ENCODE measurements at places on chromosomes 16 and 17. TPM values are rescaled to one million over a fixed set of nuclear protein-coding genes. Genes with fewer than 3 reads are reported as not detected.

GRCh38 chr16:67933805-67934204 lies 2.1 kb upstream of the CTRL start:
- peaks cover 17% of the 10 kb centered on the region for H3K4me1 ChIP-seq
- no peak overlapping the region for H3K27ac ChIP-seq
- no peak for DNase-seq
- no peaks in the 10 kb centered on the region for H3K27me3 ChIP-seq
- no peak overlapping the region for H3K4me3 ChIP-seq
- H3K36me3 ChIP-seq, result peaks cover 41% of the 10 kb centered on the region

GRCh38 chr17:74467221-74467951 lies 952 bp downstream of the CD300A start:
- H3K36me3 ChIP-seq, result no peaks in the 10 kb centered on the region
- DNase-seq, result no peak
- peaks cover 22% of the 10 kb centered on the region for H3K4me1 ChIP-seq
- peak overlapping the region; percentile 54 for H3K4me3 ChIP-seq
- peak overlapping the region; percentile 83 for H3K27ac ChIP-seq

GRCh38 chr16:5450409-5451104 lies 353.0 kb upstream of the EEF2KMT start:
- no peak overlapping the region for H3K4me3 ChIP-seq
- no peak overlapping the region for H3K27ac ChIP-seq
- H3K27me3 ChIP-seq, result no peaks in the 10 kb centered on the region
- H3K36me3 ChIP-seq, result no peaks in the 10 kb centered on the region

DNA sequence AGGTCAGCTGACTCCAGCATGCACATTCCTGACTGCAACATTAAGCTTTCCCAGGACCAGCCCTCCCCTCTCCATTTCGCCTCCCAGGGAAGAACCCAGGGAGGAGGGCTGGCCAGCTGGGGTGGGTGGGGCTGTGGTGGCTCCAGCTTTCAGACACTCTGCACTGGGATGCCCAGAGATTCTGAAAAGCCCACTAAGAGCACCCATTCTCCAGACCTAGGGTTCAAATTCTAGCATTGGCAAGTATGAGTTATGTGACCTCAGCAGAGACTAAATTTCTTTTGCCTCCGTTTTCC lies 7.8 kb downstream of the DLX3 start:
- no peak overlapping the region for H3K27ac ChIP-seq
- H3K27me3 ChIP-seq, result no peaks in the 10 kb centered on the region
- no peak overlapping the region for H3K4me3 ChIP-seq
- H3K4me1 ChIP-seq, result peaks cover 4% of the 10 kb centered on the region

GRCh38 chr16:72837846-72838585 lies 209.9 kb downstream of the ZFHX3 start:
- no peak overlapping the region for H3K27ac ChIP-seq
- H3K27me3 ChIP-seq, result no peaks in the 10 kb centered on the region
- H3K4me1 ChIP-seq, result no peaks in the 10 kb centered on the region
- DNase-seq, result peak; percentile 32
- H3K36me3 ChIP-seq, result no peaks in the 10 kb centered on the region
- no peak overlapping the region for H3K4me3 ChIP-seq

DNA sequence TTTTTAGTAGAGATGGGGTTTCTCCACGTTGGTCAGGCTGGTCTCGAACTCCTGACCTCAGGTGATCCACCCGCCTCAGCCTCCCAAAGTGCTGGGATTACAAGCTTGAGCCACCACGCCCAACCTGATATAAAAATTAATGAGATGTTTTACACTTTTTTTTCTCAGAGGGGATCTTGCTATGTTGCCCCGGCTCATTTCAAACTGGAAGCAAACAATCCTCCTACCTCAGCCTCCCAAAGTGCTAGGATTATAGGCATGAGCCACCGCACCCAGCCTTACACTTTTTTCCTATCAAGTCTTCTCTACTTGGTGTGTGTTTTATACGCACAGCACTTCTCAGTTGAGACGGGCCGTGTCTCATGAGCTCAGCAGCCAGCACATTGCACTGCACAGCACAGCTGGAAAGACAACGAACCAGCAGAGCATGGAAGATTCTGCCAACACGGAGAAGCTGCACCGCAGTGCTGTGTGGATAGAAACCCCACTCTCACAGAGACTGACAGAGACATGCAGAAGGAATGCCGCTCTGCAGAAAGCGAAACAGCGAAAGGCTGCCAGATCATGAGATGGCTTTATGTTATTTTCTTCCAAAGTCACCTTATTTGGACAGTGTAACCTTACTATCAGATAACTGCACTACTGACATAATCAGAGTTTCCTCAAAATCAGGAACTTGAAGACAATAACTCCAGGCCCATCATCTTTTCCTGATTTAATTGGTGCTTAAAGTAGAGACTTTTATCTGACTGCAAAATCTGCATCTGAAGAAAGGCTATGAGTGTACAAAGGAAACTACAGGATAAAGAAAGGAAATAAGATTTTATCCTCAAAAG lies 6.5 kb upstream of the QRICH2 start:
- no peak overlapping the region for H3K27ac ChIP-seq
- no peaks in the 10 kb centered on the region for H3K4me1 ChIP-seq
- no peak for DNase-seq
- no peak overlapping the region for H3K4me3 ChIP-seq
- no peaks in the 10 kb centered on the region for H3K27me3 ChIP-seq

DNA sequence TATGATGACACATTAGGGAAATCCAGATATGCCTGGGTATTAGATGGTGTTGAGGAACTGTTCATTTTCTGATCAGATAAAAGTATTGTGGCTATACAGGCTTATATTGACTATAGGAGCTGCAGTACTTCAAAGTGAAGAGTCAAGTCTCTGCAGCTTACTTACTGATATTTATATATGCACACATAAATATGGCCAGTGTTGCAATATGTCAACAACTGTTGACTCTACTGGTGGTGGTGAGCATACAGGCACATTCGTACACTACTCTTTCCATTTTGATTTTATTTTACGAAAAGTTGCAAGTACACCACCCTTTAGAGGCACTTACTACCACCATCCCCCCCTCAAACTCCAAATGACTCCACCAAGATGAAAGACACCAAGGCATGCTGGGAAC lies 2.5 kb downstream of the CIAO2B start:
- H3K27me3 ChIP-seq, result no peaks in the 10 kb centered on the region
- no peak for DNase-seq
- H3K36me3 ChIP-seq, result no peaks in the 10 kb centered on the region
- H3K4me1 ChIP-seq, result peaks cover 39% of the 10 kb centered on the region
- H3K4me3 ChIP-seq, result no peak overlapping the region
- no peak overlapping the region for H3K27ac ChIP-seq

- H3K27me3 ChIP-seq, result no peaks in the 10 kb centered on the region
- peaks cover 80% of the 10 kb centered on the region for H3K4me1 ChIP-seq
- peak; percentile 62 for DNase-seq
- no peak overlapping the region for H3K4me3 ChIP-seq
- peak overlapping the region; percentile 93 for H3K27ac ChIP-seq
- no peaks in the 10 kb centered on the region for H3K36me3 ChIP-seq
Observed at GRCh38 chr16:4319454-4320421, 3.9 kb downstream of the GLIS2 start.

DNA sequence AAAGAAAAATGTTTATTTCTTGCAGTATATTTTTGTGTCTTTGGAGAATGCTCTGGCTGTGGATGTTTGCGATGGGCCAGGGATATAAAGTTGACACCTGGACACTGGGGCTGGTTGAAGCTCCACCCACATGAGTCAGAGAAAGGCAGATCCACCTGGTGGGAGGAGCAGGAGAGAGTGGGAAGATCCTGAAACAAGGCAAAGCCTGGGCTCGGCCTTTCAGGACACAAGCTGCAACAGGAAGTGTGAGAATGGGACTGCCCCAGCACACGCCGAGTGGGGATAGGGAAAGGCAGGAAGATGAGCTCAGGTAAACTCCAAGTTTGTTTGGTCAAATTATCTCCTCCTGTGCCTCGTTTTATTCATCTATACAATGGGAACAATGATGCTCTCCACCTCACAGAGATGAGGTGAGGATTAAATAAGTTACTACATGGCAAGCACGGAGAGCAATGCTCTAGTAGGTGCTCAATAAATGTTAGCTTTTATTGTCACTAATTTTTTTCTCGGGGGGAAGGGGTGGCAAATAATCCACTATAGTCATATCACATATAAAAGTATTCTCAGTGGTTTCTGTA lies 21.4 kb upstream of the PITPNM3 start:
- no peak overlapping the region for H3K4me3 ChIP-seq
- H3K27me3 ChIP-seq, result no peaks in the 10 kb centered on the region
- H3K36me3 ChIP-seq, result peaks cover 15% of the 10 kb centered on the region
- DNase-seq, result no peak
- H3K4me1 ChIP-seq, result peaks cover 5% of the 10 kb centered on the region

DNA sequence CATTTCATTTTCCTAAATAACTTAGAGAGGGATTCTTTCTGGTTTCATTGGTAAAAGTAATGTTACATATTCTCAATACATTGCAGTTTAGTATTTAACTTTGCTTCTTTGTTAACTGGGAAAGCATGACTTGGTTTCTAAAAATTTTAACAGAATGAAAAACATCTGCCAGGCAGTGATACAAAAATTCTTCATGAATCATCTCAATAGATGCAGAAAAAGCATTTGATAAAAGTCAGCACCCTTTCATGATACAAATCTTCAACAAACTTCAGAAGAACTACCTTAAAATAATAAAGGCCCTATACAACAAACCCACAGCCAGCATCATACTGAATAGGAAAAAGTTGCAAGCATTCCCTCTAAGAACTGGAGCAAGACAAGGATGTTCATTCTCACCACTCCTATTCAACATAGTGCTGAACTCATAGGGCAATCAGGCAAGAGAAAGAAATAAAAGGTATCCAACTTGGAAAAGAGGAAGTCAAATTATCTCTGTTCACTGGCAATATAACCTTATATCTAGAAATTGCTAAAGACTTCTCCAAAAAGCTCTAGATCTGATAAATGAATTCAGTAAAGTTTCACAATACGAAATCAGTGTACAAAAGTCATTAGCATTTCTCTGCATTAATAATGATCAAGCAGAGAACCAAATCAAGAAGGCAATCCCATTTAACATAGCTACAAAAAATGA lies 50.4 kb downstream of the SLFN5 start:
- DNase-seq, result no peak
- H3K36me3 ChIP-seq, result no peaks in the 10 kb centered on the region
- no peak overlapping the region for H3K4me3 ChIP-seq

DNA sequence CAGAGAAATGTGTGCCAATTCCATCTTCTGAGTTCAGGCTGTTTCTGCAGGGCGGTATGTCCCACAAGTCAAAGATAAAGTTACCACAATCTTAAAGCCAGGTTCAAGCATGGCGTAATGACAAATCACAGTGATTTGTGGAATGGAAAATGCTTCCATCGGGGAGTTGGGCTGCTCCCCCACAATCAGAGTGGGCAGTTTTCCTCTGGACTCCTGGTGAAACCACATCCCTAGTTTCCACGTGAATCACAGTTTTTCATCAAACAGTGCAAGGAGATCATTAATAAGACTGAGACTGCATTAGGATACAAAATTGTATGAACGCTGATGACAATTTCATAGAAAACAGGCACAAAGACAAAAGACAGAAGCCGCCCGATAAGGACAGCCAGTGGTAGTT lies 3.6 kb downstream of the LITAF start:
- H3K36me3 ChIP-seq, result no peaks in the 10 kb centered on the region
- peak overlapping the region; percentile 94 for H3K27ac ChIP-seq
- H3K4me1 ChIP-seq, result peaks cover 27% of the 10 kb centered on the region
- H3K27me3 ChIP-seq, result no peaks in the 10 kb centered on the region

DNA sequence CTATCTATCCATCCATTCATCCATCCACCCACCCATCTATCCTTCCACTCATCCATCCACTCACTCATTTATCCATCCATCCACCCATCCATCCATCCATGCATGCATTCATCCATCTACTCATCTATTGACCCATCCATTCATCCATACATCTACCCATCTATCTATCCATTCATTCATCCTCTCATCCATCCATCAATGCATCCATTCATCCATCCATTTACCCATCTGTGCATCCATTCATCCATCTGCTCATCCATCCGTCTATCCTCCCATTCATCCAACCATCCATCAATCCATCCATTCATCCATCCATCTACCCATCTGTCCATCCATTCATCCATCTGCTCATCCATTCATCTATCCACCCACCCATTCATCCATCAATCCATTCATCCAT lies 224.5 kb upstream of the MAF start:
- DNase-seq, result no peak
- H3K27ac ChIP-seq, result no peak overlapping the region
- H3K27me3 ChIP-seq, result no peaks in the 10 kb centered on the region
- H3K36me3 ChIP-seq, result no peaks in the 10 kb centered on the region
- H3K4me3 ChIP-seq, result no peak overlapping the region

- peak; percentile 24 for DNase-seq
- no peak overlapping the region for H3K27ac ChIP-seq
- H3K36me3 ChIP-seq, result no peaks in the 10 kb centered on the region
Observed at GRCh38 chr17:66791347-66791746, 43.6 kb upstream of the CACNG5 start.

DNA sequence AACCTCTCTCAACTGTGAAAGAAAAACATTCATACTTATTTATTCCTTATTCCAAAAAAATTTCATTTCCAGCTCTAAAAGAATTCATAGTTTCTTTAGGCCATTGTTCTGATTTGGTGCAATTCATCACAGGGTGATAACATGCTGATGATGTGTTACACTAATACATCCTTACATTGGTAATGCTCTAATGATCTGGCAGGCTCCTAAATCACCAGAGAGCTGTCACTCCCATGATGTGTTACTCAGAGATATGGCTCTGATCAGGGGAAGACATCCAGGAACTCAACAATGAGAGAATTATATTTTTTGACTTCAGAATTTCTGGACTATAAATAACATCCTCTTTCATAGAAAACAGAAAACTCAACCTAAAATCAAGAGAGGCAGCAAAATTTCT lies 209.3 kb downstream of the CHD9NB start:
- no peaks in the 10 kb centered on the region for H3K36me3 ChIP-seq
- DNase-seq, result no peak
- no peak overlapping the region for H3K27ac ChIP-seq
- H3K27me3 ChIP-seq, result no peaks in the 10 kb centered on the region
- H3K4me3 ChIP-seq, result no peak overlapping the region

DNA sequence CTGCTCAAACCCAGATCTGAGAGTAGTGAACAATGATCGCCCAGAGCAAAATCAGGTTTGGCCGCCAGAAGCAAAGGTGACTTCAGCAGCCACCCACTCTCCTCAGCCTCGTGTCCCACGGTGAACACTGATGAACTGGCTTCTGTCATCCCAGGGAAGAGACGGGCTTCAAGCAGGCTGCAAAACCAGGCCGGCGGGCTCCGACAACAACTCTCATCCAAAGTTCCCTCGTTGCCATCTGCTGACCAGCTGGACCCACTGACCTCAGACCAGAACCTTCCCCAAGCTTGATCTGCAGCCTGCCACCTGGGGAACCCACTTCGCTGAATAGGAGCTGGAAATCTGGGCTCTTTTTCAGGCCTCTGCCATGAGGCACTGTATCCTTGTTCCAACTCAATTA lies 69.6 kb upstream of the MRTFB start:
- peaks cover 7% of the 10 kb centered on the region for H3K4me1 ChIP-seq
- no peak overlapping the region for H3K27ac ChIP-seq
- no peak overlapping the region for H3K4me3 ChIP-seq
- peak; percentile 12 for DNase-seq
- no peaks in the 10 kb centered on the region for H3K27me3 ChIP-seq
- no peaks in the 10 kb centered on the region for H3K36me3 ChIP-seq

CCDC78 gene
- 3.5 TPM for total RNA-seq

RCVRN gene
- 6.9 TPM for total RNA-seq

TNFRSF17 gene
- 1.6 TPM for total RNA-seq

PPL gene
- total RNA-seq, result 142 TPM

RNPS1 gene
- 142 TPM for total RNA-seq

OR1E2 gene
- not detected for total RNA-seq

NPTX1 gene
- total RNA-seq, result 11.5 TPM

IGSF6 gene
- 7.0 TPM for total RNA-seq

TEKT5 gene
- 0.20 TPM for total RNA-seq

All from upper lobe of left lung (tissue), 6 donors.